LHCN-M2 (cell line): ENCODE measurements at places on chromosomes 7 and 10. TPM values are rescaled to one million over a fixed set of nuclear protein-coding genes. Genes with fewer than 3 reads are reported as not detected.

Gene PLAU
- 614 and 683 TPM in 2 replicates for total RNA-seq

Gene EXOC4
- 61.3 and 78.0 TPM in 2 replicates for total RNA-seq

Gene KCNH2
- 0.11 TPM in 1 of 2 replicates, not detected in the other for total RNA-seq

Gene TMEM130
- total RNA-seq, result 0.06 and 0.11 TPM in 2 replicates

Gene IL2RA
- total RNA-seq, result not detected in 2 replicates

Gene PAPOLB
- under 0.01 and 0.13 TPM in 2 replicates for total RNA-seq

Gene NRG3
- total RNA-seq, result not detected in 2 replicates

Gene ADAMTS14
- 2.4 and 2.7 TPM in 2 replicates for total RNA-seq

Gene ZPBP
- total RNA-seq, result not detected in 2 replicates

Gene ITIH2
- total RNA-seq, result not detected in 2 replicates

Gene HABP2
- total RNA-seq, result not detected in 2 replicates

Gene SUGCT
- total RNA-seq, result 23.3 and 29.0 TPM in 2 replicates

Gene CALHM3
- total RNA-seq, result not detected in 2 replicates

Gene BRAF
- 10.9 and 13.9 TPM in 2 replicates for total RNA-seq

Gene PODXL
- 2.2 and 3.1 TPM in 2 replicates for total RNA-seq
